ENCODE measurements at places on chromosomes 2 and 18.

DNA sequence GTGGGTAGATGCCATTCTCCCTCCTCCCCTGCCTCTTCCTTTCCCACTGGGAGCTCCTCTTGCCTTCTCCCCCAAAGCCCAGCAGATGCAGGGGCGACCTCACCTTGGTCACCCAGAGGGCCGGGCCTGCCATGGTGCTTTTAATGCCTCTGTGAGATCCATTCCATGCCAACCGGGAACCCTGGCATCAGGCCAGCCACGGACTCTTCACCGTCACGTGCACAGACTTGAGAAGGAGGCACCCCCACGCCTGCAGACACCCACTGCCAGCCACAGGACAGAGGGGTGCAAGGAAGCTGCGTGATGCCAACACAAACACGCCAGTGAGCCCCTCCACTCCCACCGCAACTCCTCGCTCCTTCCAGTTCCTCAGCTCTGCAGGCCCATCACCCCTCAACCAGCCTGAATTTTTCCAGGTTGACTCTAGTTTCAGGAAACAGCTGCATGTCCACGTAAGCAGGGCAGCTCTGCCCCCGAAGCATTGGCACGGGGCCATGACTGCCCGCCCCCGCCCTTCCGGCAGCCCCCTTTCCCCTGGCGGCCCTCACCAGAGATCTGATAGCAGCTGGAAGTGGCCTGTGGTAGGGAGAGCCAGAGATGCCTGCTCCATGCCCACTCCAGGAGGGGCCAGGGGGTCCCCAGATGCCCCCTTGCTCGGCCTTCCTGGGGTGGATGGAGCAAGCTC is 50.8 kb downstream of the DNMT3A start:
- DNase-seq, result no peak

- no peak for DNase-seq
These were observed 102.3 kb downstream of the MAPK4 start for GRCh38 chr18:50662177-50662576.

DNA sequence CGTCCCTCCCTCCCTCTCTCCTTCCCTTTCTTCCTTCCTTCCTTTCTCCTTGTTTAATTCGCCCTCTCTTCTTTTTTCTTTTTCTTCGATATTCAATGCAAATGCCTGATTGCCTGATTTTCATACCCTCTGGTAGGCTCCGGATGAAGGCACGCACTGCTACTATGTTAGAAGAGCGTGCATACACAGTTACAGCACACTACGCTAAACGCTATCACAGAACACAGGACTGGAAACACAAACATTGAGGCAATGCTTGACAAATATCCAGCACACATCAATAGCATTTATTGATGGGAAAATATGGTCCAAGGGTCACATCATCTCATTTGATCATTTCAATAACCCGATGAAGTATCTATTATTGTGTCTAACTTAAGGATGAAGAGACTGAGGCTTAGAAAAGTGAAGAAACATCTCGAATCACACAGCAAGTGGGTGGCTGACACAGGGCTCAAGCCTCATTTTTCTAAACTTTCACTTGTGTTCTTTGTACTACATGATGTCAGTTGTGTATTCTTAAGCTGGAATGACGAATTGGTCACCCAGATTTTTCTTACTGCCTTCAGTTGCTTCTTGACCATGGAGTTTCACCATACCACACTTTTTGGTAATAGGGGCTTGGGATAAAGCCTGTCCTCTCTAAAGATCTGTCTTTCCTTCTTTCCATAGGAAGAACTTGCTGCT is 101.8 kb downstream of the TRIB2 start:
- DNase-seq, result no peak

GRCh38 chr2:8487461-8487932 is 194.4 kb upstream of the ID2 start:
- peak; percentile 17 for DNase-seq

DNA sequence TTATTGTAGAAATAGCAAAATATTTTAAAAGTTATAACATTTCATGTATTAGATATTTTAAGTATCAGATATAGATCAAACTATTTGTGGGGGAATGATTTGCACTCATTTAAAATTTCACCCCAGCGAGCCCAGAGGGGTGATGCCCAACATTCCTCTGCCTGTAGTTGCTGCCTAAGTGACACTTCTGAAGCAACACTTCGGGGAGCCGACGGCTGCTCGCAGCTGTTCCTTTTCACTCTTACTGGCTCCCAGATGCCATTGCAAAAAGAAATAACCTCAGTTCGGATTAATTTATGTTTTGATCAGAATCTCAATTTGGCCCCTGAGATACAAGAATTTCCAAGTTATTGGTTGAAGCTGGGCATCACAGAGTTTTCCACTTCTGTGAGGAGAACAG is 603.8 kb downstream of the PLCL1 start:
- no peak for DNase-seq

DNA sequence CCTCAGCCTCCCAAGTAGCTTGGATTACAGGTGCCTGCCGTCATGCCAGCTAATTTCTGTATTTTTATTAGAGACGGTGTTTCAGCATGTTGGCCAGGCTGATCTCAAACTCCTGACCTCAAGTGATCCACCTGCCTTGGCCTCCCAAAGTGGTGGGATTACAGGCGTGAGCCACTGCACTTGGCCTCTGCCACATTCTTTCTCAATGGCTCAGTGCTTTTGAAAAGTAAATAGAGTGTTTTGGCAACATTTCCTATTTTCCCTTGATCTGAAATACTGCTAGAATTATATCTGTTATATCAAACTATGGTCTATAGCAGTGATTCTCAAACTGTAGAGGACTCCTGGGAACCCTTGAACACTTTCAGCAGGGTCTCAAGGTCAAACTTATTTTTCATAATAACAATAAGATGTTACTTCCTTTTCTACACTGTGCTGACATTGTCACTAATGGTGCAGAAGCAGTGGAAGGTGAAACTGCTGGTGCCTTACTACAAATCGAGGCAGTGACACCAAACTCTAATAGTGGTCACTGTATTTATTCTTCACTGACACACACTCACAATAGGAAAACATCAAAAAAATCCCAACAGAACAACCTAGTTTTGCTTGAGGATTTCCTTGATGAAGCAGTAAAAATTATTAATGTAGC is 10.6 kb downstream of the DAW1 start:
- DNase-seq, result no peak

- no peak for DNase-seq
These were observed 34.5 kb downstream of the PLEKHM3 start for GRCh38 chr2:207990784-207991183.

GRCh38 chr2:27756544-27757498 is 14.7 kb upstream of the MRPL33 start:
- no peak for DNase-seq

- DNase-seq, result no peak
These were observed 419.5 kb upstream of the CHST9 start for GRCh38 chr18:27604583-27604982.

- DNase-seq, result no peak
These were observed 238.1 kb upstream of the EPHA4 start for GRCh38 chr2:221810245-221810644.

DNA sequence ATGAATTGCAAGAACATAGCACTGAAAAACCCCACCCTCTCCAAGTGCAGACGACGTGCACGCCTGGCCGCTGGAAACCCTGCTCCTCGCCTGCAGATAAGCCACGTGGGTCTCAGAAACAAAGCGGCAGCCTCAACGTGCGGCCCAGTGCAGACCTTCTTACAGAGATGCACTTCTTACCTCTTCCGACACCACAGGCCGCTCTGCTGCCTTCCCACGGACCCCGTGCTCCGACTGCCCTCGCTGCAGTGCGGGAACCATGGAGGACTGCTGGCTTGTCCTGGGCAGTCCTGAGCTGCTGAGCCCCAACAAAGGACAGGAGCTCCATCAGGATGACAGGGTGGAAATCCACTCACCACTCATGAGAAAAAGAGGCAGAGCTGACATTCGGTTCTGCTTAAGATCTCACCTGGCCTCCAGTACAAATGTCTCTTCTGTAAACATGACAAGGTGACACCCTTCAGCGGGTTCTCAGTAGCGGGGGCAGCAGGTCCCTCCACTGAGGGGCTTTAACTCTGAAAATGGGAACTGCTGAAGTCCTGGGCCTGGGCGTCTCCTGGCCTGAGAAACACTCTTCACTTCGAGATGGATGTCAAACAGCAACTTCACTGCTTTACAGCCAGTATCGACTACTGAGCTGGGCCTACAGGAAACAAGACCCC is 6.2 kb downstream of the COPS9 start:
- no peak for DNase-seq
